Upper lobe of left lung (tissue), 6 donors: ENCODE measurements at places on chromosomes 4 and X.

- no peaks in the 10 kb centered on the region for H3K27me3 ChIP-seq
- no peak overlapping the region for H3K4me3 ChIP-seq
- H3K4me1 ChIP-seq = no peaks in the 10 kb centered on the region
- no peak overlapping the region for H3K27ac ChIP-seq
- no peak for DNase-seq
- H3K36me3 ChIP-seq = no peaks in the 10 kb centered on the region
These were observed 308.5 kb downstream of the EVC2 start for GRCh38 chr4:5399790-5400421.

DNA sequence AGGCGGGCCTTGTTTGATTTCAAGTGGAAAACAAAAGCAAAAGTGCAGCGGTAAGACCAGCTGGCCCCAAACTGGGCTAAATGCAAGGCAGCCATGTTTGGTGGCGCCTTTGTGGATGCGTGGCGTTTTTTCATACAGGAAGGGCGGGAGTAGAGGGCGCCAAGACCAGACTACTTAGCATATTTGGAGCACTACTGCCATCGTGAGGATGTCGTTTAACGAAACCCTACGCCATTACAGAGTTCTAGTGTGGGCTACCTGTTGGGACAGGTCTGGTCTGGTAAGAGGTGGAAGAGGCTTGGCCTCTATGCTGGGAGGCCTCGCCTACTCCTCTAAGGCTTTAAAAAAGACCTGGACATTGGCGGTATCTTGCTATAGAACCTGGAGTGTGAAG lies 230.7 kb upstream of the STK26 start:
- peak; percentile 89 for DNase-seq
- no peaks in the 10 kb centered on the region for H3K27me3 ChIP-seq
- peak overlapping the region; percentile 31 for H3K4me3 ChIP-seq
- H3K4me1 ChIP-seq = peaks cover 8% of the 10 kb centered on the region
- no peaks in the 10 kb centered on the region for H3K36me3 ChIP-seq
- H3K27ac ChIP-seq = peak overlapping the region; percentile 46

- peak; percentile 52 for DNase-seq
- H3K27ac ChIP-seq = peak overlapping the region; percentile 14
- H3K4me1 ChIP-seq = peaks cover 8% of the 10 kb centered on the region
- no peaks in the 10 kb centered on the region for H3K27me3 ChIP-seq
These were observed 20.1 kb downstream of the ACSL1 start for GRCh38 chr4:184805462-184806228.

DNA sequence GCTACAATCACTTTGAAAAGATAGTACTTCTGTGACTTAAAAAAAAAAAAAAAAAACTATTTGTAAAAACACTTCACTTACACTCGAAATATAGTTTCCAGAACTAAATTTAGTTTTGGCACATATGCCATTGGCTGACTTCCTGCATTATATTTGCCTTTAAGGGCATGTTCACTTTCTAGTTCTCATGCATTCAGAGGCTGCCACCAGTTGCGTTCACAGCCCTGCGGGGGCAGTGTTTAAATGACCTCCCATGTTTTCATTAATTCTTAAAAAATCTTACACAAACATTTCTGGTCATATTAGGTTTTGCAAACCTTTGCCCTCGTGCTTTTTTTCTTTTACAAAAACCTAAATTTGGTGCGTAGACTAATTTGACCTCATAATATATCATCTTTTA lies 12.4 kb upstream of the ARHGAP6 start:
- H3K36me3 ChIP-seq = no peaks in the 10 kb centered on the region
- no peak overlapping the region for H3K27ac ChIP-seq
- H3K27me3 ChIP-seq = no peaks in the 10 kb centered on the region
- H3K4me3 ChIP-seq = no peak overlapping the region
- DNase-seq = no peak

- H3K27ac ChIP-seq = no peak overlapping the region
- H3K36me3 ChIP-seq = no peaks in the 10 kb centered on the region
These were observed 169.2 kb upstream of the ATP6AP2 start for GRCh38 chrX:40411340-40412111.

- H3K4me3 ChIP-seq = no peak overlapping the region
- no peaks in the 10 kb centered on the region for H3K36me3 ChIP-seq
- H3K27ac ChIP-seq = no peak overlapping the region
- H3K4me1 ChIP-seq = no peaks in the 10 kb centered on the region
These were observed 175.7 kb upstream of the BCOR start for GRCh38 chrX:40273356-40274050.

DNA sequence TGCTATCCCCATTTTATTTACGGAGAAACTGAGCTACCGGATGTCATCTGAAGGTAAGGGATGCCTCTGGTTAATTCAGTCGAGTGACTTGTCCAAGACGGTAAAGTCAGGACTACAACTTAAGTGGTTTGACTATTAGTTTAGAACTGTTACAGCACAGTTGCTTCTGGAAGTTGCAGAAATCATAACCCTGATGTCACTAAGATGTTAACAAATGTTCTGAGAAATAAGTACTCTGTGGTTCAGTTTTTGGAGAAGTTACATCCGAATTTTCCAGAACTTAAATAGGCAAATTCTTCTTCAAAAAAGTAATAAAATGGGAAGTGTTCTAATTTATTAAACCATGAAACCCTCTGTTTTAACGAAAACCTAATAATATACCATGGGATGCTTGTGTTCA lies 3.1 kb downstream of the PPA2 start:
- H3K4me3 ChIP-seq = no peak overlapping the region
- DNase-seq = no peak
- peak overlapping the region; percentile 97 for H3K27ac ChIP-seq

- H3K36me3 ChIP-seq = peaks cover 54% of the 10 kb centered on the region
- no peak overlapping the region for H3K27ac ChIP-seq
- H3K4me3 ChIP-seq = no peak overlapping the region
- no peak for DNase-seq
These were observed 73.5 kb downstream of the MSN start for GRCh38 chrX:65740909-65741308.

GRCh38 chrX:132631579-132632232 lies 142.9 kb upstream of the MBNL3 start:
- DNase-seq = no peak
- H3K36me3 ChIP-seq = no peaks in the 10 kb centered on the region
- H3K27ac ChIP-seq = no peak overlapping the region
- no peaks in the 10 kb centered on the region for H3K4me1 ChIP-seq

DNA sequence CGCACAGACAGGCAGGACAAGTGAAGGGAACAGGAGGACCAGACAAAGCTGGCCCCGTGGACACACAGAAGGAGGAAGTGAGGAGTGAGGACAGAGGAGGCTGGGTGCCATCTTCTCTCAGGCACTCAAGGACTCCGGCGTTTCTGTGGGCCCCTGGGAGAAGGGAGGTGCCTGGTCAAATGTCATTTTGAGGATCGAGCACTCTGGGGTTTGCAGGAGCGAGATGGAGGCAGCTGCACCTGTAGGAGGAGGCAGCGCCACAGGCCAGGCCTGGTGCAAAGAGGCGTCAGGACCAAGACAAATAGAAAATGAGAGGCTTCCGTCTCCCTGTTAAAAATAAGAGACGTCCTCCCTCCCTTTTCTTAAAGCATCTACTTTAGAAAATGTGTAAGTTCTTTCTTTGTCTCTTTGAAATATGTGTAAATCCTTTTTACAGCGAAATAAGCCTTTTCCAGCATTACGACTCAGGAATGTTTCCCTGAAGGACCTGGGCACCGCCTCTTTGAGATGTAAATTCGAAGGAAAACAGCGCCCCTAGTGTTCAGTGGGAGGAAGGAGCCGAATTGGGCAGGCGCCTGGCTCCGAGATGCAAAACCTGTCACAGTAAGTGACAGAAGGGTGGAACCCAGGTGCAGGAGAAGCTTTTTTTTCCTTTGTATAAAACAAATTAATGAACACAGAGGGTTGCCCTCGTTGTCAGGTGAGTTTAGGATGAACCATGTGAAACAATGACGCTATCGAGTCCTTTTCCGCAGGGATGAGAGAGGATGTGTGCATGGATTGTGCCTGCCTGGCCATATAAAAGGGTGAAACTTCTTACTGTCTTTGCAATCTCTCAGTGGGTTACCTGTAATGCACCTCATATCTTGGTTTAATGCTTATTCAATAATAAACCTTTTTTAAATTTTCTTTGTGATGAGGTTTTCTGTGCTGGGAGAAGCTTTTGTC lies 1.4 kb upstream of the C4orf50 start:
- H3K4me3 ChIP-seq = no peak overlapping the region
- H3K27ac ChIP-seq = no peak overlapping the region
- H3K36me3 ChIP-seq = no peaks in the 10 kb centered on the region
- no peaks in the 10 kb centered on the region for H3K27me3 ChIP-seq

DNA sequence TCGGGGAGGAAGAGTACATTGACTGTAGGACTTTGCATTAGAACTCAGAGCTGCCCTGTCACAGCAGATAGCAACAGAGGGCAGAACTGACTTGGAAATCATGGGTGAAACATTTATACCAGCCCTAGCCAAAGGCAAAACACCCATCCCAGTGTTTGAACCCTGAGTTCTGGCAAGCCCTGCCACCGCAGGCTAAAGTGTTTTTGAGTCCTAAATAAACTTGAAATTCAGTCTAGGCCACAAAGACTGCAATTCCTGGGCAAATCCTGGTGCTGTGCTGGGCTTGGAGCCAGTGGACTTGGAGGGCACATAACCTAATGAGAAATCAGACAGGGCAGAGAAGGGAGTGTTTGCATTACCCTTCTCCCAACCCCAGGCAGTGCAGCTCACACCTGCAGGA lies 1015.7 kb downstream of the FSTL5 start:
- DNase-seq = no peak
- no peaks in the 10 kb centered on the region for H3K36me3 ChIP-seq
- no peak overlapping the region for H3K27ac ChIP-seq
- no peaks in the 10 kb centered on the region for H3K4me1 ChIP-seq
- no peaks in the 10 kb centered on the region for H3K27me3 ChIP-seq

- H3K4me1 ChIP-seq = no peaks in the 10 kb centered on the region
- DNase-seq = no peak
These were observed 53.9 kb downstream of the PPARGC1A start for GRCh38 chr4:23835774-23836478.

DNA sequence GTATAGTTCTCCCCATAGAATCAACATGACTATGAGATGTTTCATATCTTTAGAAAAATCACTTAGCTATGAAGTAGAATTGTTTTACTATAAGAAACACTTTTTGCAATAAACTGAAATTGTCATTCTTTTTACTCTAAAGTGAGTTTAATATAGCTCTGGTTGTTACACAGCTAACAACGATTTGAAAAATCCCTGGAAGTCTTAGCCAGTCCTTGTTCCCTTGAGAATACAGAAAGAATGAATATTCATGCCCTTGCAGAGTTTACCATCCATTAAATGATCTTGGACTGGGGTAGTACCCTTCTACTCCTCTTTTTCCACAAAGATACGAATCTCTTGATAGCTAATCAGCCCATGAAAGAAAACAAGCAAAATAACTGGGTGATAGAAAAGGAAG lies 141.8 kb downstream of the JADE1 start:
- H3K4me3 ChIP-seq = no peak overlapping the region
- H3K27me3 ChIP-seq = no peaks in the 10 kb centered on the region
- no peaks in the 10 kb centered on the region for H3K4me1 ChIP-seq
- H3K36me3 ChIP-seq = no peaks in the 10 kb centered on the region
- no peak overlapping the region for H3K27ac ChIP-seq

DNA sequence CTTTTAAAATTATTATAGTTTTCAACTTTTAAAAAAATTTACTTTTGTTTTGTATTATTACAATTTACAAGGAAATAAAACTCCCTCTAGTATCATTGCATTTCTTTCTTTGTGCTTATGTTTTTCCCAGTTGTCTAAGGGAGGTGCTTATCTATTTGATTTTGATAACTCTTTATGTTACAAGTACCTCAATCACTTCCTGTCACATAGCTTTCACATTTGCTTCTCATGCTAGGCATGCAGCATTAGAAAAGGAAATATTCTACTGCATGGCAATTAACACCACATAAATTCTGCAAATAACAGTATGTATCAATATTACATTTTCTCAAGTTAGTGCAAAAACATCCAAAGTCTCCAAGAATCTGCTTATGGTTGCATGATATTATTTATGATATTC lies 180.3 kb upstream of the HS3ST1 start:
- no peaks in the 10 kb centered on the region for H3K27me3 ChIP-seq
- DNase-seq = no peak
- H3K4me3 ChIP-seq = no peak overlapping the region
- no peak overlapping the region for H3K27ac ChIP-seq
- no peaks in the 10 kb centered on the region for H3K4me1 ChIP-seq
- no peaks in the 10 kb centered on the region for H3K36me3 ChIP-seq

GRCh38 chr4:112145790-112146501 lies 692 bp downstream of the FAM241A start:
- no peaks in the 10 kb centered on the region for H3K36me3 ChIP-seq
- no peak for DNase-seq
- peak overlapping the region; percentile 75 for H3K4me3 ChIP-seq
- peaks cover 15% of the 10 kb centered on the region for H3K4me1 ChIP-seq
- H3K27me3 ChIP-seq = no peaks in the 10 kb centered on the region

GRCh38 chrX:95629737-95630136 lies 1054.9 kb upstream of the DIAPH2 start:
- H3K4me1 ChIP-seq = no peaks in the 10 kb centered on the region
- H3K27ac ChIP-seq = no peak overlapping the region
- no peaks in the 10 kb centered on the region for H3K36me3 ChIP-seq
- no peak overlapping the region for H3K4me3 ChIP-seq
- H3K27me3 ChIP-seq = no peaks in the 10 kb centered on the region

DNA sequence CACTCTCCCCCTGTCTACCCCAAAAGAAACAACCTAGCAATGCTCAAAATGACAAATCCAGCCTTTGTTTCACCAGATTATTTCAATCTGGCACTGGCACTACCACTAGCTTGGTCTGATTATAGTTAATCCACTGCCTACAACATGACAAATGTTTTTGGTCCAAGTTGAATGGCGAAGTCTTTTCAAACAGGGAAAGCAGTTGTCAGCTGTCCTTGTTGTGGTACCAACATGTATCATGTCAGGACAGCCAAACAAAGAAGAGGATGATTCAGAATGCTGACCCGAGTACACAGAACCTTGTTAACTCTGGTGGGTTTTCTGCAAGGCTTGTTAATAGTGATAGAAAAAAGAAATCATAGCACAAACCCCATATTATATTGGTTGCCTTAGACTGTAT lies 160.8 kb upstream of the ANK2 start:
- no peak for DNase-seq
- H3K27me3 ChIP-seq = no peaks in the 10 kb centered on the region
- H3K4me3 ChIP-seq = no peak overlapping the region
- no peaks in the 10 kb centered on the region for H3K36me3 ChIP-seq
- H3K4me1 ChIP-seq = no peaks in the 10 kb centered on the region

GRCh38 chr4:95831166-95831565 lies 8.7 kb upstream of the PDHA2 start:
- no peak overlapping the region for H3K4me3 ChIP-seq
- no peak for DNase-seq
- H3K27ac ChIP-seq = no peak overlapping the region
- H3K36me3 ChIP-seq = no peaks in the 10 kb centered on the region
- no peaks in the 10 kb centered on the region for H3K4me1 ChIP-seq
- no peaks in the 10 kb centered on the region for H3K27me3 ChIP-seq

DNA sequence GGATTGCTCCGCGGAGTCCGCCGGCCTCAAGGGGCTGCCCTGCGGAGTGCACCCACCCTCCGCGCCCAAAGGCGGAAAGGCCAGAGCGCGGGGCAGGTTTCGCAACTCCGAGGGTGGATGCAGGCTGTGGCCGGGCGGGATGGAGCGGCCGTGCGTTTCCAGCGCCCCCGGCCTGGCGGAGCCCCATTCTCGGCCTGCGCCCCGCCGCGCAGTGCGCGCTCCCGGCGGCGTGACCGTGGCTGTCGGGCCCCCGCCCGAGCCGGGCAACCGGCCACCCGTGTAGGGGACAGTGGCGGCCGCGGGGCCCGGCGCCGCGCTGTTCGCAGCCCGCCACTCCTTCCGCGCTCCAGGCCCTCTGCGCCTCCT lies 331 bp downstream of the SETD7 start:
- peaks cover 53% of the 10 kb centered on the region for H3K4me1 ChIP-seq
- H3K27ac ChIP-seq = peak overlapping the region; percentile 98
- H3K36me3 ChIP-seq = no peaks in the 10 kb centered on the region
- H3K4me3 ChIP-seq = peak overlapping the region; percentile 96

GRCh38 chr4:91497892-91498291 lies 805.9 kb upstream of the GRID2 start:
- H3K27me3 ChIP-seq = no peaks in the 10 kb centered on the region
- H3K36me3 ChIP-seq = no peaks in the 10 kb centered on the region
- no peak for DNase-seq
- no peak overlapping the region for H3K4me3 ChIP-seq
